ENCODE measurements at places on chromosomes 6 and 20.

GRCh38 chr6:152218887-152219286 is 411.4 kb downstream of the ESR1 start:
- DNase-seq = no peak

DNA sequence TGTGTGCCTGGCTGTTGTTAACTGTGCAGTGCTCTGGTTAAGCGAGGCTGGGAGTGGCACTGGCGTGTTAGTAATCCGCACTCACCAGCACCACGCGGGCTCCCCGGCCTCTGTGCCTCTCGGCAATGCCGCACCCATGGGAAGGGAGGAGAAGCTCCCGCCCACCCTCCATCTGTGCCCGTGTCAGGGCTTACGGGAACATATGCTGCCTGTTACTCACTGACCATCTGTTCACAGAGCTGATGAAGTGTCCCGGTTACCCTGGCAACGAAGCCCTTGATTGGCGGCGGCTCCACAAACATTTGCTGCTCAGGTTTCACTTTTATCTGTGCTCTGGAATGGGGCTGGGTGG is 114.7 kb downstream of the PSMB1 start:
- DNase-seq = peak; percentile 90

GRCh38 chr6:33908025-33908424 is 104.2 kb upstream of the MLN start:
- DNase-seq = no peak

GRCh38 chr20:52379723-52380336 is 188.3 kb upstream of the ZFP64 start:
- DNase-seq = no peak
